ENCODE measurements at places on chromosomes 2 and 18.

DNA sequence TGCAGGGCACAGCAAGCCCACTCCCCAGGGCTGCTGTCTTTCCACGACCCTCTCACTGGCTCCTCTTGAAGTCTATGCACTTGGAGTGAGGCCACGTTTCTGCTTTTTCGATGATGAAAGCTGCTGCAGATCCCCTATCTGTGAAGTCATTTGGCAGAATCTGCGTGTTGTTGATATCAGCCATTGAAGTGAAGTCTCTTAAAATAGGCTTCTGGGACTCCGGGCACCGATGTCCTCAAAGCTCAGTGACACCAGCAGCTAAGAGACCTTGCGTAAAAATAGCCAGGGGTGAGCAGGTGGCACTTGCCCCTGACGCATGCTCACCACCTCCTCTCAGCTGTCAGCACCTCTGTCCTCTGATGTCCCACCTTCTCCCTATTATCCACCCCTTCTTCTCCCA is 89.4 kb upstream of the FHL2 start:
- DNase-seq: no peak

DNA sequence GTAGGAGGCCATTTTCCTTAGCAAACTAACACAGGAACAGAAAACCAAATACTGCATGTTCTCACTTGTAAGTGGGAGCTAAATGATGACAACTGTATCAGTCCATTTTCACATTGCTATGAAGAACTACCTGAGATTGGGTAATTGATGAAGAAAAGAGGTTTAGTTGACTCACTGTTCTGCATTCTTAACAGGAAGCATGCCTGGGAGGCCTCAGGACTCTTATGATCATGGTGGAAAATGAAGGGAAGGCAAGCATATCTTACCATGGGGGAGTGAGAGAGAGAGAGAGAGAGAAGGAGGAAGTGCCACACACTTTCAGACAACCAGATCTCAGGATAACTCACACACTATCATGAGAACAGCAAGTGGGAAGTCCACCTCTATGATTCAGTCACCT is 105.3 kb downstream of the PARD3B start:
- no peak for DNase-seq

DNA sequence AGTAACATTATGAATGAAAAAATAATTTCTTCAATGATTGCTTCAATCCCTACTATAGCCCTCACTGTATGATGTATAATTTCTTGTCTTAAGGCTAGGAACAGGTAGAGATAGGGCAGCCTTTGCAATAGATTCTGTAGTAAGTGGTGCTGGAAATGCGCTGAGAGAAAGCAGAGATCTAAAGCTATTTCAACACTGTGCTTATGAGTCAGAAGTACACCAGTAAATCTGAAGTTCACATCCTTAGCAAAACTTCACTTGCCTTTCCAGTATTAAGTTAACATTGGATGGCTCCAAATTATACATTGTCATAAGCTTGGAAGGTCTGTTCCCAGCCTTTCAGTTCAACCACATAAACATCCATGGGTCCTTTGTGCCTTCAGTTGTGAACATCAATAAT is 178.2 kb upstream of the EPHA4 start:
- no peak for DNase-seq

- DNase-seq: no peak
Measured at GRCh38 chr2:120556911-120557310, 178.8 kb upstream of the GLI2 start.

DNA sequence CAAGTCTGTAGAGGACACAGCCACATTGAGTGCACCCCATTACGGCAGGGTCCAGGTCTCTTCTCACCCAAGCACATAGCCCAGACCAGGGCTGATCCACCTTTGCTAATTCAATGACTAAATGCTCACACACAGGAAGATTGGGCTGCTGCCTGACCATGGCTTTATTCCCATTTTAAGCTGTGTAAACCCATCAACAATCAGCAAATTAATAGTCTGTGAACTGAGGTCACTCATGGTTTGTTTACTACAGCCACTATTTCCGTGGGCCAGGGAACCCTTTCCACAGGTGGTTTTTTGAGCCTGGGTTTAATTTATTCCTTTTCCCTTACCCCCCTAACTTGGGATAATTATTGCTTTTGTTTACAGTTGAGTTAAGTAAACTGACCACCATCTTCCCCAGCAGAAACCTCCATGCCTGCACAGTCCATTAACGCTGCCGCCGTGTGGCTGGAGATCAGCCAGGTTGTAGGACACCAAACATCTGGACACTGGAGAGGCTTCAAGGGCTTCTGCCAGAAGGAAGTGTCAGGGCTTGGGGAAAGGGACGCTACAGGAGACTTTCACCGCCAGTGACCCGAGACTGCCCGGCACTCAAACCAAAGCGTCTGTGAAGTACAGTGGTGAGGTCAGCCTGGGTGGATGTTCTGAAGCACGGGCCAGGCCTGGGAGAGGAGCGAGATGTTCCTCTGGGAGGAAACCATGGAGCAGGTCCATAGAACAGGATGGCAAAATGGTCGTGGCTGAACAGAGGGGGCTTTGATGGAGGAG is 282.9 kb downstream of the DYSF start:
- no peak for DNase-seq

DNA sequence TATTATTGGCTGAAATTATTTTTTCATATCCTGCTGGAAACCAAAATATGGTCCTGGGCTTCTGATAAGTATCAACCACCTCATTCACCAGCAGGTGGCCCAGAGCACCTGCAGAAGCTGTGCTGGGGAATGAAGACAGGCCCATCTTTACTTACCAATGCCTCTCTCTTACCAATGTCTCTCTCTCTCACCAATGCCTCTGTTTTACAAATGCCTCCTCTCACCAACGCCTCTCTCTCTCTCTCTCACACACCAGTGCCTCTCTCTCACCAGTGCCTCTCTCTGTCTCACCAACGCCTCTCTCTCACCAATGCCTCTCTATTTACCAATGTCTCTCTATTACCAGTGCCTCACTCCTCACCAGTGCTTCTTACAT is 2.3 kb upstream of the MAL start:
- DNase-seq: no peak

- DNase-seq: peak; percentile 36
Measured at GRCh38 chr2:144438801-144439631, 80.9 kb downstream of the ZEB2 start.

DNA sequence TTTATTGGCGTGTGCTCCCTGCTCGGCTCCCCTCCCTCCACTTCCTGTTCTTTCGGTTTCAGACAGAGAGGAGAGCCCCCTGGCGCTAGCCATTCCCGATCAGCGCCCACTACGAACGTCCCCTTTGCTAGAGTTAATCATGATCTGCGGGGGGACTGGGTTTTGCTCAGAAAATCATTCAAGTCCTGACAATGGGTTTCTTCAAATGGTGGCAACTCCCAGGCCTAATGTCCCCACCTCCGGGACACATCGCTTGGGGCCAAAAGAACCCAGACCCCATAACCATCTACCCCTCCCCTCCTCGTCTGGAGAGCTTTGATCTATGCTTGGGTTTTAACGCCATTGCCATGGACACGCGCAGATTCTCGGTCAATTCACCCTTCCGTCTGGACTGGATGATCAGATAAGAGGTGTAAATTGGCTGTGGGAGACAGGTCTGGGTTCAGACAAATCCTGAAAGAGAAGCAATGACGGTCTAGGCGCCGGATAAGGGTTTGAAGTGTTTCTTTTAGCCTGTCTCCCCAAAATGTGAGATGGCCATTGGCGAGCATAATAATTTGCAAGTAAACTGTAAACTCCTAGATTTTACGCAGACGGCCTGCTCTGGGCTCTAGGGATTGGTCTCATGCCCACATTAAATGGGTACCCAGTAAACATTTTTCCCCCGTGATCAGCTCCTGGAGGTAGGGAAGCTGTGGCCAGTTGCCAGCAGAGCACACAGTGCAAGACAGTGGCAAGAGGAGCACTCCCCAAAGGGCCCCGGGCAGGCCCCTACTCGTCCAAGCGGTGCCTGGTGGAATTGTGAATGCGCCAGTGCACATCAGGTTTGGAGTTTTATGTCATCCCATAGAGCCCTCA is 4.7 kb downstream of the NRP2 start:
- no peak for DNase-seq

All from NCI-H2029 (cell line).